HFF-Myc (cell line): ENCODE measurements at places on chromosomes 13 and 19.

DNA sequence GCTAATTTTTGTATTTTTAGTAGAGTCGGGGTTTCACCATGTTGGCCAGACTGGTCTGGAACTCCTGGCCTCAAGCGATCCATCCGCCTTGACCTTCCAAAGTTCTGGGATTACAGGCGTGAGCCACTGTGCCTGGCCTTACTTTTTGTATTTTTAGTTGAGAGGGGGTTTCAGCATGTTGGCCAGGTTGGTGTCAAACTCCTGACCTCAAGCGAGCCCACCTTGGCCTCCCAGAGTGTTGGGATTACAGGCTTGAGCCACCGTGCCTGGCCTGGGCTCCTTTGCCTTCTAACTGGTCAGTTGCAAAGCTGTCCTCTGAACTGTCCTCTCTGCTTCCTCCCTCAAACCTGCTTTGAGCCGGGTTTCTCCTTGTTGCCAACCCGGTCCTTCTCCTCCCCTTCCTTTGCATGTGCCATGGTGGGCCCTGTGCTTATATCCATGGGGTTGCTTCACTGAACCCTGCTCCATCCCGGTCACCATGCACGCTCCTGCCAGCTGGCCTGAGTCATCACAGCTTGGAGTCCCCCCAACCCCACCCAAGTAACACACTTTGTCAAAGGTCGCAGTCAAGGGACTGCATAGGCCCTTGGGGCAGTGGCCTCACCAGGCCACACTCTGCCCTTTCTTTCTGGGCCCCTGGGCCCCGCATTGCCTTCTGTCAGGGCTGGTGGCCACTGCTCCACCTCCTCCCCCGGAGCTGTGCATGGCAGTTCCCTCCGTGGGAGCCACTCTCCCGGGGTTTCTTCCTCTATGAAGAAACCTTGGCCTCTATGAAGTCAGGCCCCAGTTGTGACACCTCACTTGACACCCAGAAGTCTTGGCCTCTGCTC, 21.2 kb downstream of the WTIP start:
- no peak for DNase-seq

- no peak for DNase-seq
Measured at GRCh38 chr19:30402436-30403202, 30.4 kb downstream of the ZNF536 start.

- no peak for DNase-seq
Measured at GRCh38 chr13:60398379-60398891, 1.4 kb downstream of the TDRD3 start.

DNA sequence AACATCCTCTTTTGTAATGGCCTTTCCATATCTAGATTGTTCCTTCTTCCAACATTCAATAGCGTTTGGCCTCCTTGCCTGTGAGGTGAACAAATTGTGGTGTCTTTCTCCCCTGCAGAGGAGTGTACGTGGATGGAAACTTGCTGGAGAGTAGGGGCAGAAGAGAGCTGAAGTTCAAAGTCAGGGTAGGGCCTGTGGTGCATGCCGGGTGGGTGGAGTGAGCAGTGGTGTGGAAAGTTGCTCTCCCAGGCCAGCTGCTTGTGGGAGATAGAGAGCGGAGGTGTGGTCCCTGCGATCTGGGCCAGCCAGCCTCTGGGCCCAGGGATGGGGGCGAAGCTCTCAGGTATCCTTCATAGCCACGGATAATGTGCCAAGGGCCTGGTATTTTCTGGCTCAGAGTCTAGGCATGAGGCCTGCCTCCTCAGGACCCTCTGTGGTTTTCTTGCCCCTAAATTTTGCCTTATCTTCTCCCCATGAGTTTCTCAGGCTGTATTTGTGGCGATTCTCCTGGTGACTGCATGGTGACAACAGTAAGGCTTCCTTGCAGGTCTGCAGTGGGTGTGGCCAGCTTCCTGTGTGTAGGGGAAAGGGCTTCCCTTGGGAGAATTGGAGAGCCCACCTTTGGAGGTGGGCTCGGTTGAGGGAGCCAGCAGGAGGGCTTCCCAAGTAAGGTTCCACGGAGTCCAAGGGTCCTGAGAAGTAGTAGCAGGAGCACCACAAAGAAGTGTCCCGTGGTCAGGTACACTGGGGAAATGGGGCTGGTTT, 6.7 kb downstream of the RGCC start:
- no peak for DNase-seq

GRCh38 chr19:27741236-27741635, 1471.7 kb downstream of the UQCRFS1 start:
- DNase-seq: no peak

DNA sequence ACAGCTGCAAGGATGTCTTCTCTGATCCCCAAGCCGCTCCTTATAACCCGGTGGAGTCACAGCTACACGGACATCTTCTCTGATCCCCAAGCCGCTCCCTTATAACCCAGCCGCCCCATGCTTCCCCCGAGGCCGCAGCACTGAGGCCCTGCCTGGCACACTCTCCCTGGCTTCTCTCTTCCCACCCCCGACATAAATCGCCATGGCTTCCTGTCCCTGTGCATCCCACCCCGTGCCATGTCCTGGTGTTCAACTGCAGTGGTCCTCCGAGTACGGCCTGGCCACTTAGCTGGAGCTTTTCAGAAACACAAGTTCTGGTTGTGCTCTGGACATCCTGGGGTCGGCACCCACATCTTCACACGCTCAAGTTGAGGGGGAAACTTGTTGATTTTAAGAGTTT, 60.4 kb downstream of the RASA3 start:
- DNase-seq: no peak

- DNase-seq: no peak
Measured at GRCh38 chr13:89831157-89831556, 1516.3 kb upstream of the MIR17HG start.
